CD4-positive, alpha-beta memory T cell (primary cell): ENCODE measurements at places on chromosomes 1 and 21. TPM values are rescaled to one million over a fixed set of nuclear protein-coding genes. Genes with fewer than 3 reads are reported as not detected.
A peak's percentile ranks its signal among the peaks of the same experiment; 100 is the strongest.

The OR2AK2 gene
- 0.35 TPM for total RNA-seq

The TLCD4 gene
- 0.33 TPM for total RNA-seq

The ACTL8 gene
- not detected for total RNA-seq

The ETNK2 gene
- total RNA-seq: 3.2 TPM

DNA sequence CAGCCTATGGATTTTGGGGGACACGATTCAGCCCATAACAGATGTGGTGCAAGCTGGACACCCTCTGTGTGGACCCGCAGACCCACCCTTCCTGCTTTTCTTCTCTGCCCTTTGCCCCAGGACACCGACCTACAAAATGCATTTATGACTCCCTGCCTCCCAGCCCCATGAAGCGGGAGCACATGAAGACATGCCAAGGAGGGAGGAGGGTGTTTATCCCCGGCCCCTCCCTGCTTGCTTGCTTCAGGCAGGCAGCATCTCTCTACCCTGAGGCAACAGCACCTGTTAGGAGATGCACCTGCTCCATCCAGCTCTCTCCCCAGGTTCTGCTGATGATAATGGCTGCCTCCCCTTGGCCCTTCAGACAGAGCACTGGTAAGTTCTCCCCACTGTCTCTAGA lies 187.5 kb downstream of the PSMG1 start:
- peaks cover 2% of the 10 kb centered on the region for H3K27me3 ChIP-seq
- H3K4me1 ChIP-seq: no peaks in the 10 kb centered on the region
- no peak overlapping the region for H3K4me3 ChIP-seq
- DNase-seq: no peak
- H3K36me3 ChIP-seq: no peaks in the 10 kb centered on the region
- no peak overlapping the region for H3K27ac ChIP-seq

DNA sequence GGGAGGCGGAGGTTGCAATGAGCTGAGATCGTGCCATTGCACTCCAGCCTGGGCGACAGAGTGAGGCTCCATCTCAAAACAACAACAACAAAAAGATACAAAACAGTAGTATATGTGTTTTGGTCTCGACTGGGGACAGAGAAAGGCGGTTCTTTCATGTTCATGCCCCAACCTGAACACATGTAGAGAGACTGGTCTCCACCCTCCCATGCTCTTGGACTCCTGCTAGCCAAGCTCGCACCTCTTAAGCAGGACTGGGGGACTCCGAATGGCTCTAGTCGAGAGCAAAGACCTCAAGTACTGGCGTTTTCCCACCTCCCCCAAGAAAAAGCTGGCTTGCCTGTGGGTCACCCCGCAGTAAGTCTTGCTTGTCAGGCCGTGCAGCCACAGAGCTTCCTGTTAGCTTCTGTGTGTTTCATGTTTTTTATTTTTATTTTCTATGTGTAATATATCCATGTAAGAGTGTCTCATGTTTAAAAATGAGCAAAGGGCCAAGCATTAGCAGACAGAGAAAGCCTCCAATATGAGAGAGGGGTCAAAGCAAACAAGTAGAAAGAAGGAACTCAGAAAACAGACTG lies 91.6 kb downstream of the SCCPDH start:
- no peaks in the 10 kb centered on the region for H3K4me1 ChIP-seq
- no peak for DNase-seq
- no peak overlapping the region for H3K27ac ChIP-seq

DNA sequence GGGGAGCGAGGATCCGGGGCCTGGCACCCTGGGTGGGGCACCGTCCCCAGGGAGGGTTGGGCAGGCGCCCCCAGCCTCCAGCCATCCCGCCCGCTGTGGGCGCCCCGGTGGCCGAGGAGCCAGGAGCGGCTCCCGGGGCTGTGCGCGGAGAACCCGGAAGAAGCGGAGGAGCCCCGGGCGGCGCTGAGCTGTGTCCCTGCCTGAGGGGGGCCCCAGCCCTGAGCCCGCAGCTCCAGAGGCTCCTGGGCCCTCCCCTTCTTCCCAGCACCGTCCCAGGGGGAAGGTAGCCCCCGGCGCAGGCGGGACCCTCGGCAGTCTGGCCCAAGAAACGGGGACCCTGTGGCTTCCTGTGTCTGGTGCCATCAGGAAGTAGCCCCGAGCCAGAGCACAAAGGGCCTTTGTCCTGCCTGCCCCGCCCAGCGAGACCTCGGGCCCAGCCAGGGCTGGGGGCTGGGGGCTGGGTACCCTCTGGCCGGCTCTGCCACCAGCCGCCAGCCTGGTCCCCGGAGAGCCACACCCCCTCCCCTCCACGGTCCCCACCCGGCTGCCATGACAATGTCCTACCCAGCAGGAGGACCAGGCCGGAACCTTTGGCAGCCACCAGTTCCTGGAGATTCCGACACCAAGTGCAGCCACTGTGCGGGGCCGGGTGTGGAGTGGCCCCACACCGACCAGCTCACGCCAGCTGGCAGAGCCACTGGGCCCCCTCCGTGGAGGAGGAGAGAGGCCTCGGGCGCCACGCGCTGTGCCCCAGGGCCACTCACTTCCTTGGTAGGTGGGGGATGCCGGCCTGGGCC lies 15.6 kb upstream of the TTLL10 start:
- peak overlapping the region; percentile 86 for H3K27ac ChIP-seq
- no peaks in the 10 kb centered on the region for H3K36me3 ChIP-seq
- H3K4me1 ChIP-seq: peaks cover 8% of the 10 kb centered on the region
- H3K27me3 ChIP-seq: no peaks in the 10 kb centered on the region
- peak; percentile 45 for DNase-seq

DNA sequence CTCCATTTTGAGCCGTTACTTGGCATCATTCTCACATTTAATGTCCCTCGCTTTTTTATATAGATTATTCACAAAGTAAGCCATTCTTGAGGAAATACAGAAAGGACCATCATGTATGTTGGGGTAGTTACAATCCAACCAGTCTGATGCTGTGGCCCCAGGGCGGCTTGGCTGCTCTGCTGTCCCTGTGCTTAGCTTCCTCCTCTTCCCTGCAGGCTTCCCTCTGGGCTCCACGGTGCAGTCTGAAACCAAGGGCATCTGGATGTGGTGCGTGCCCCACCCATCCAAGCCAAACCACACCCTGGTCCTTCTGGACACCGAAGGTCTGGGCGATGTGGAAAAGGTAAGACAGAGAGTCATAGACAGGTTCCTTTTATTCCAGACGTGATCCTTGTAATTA lies 5.5 kb downstream of the GBP6 start:
- DNase-seq: no peak
- no peaks in the 10 kb centered on the region for H3K4me1 ChIP-seq
- H3K27ac ChIP-seq: no peak overlapping the region
- H3K27me3 ChIP-seq: no peaks in the 10 kb centered on the region
- no peak overlapping the region for H3K4me3 ChIP-seq
- no peaks in the 10 kb centered on the region for H3K36me3 ChIP-seq

DNA sequence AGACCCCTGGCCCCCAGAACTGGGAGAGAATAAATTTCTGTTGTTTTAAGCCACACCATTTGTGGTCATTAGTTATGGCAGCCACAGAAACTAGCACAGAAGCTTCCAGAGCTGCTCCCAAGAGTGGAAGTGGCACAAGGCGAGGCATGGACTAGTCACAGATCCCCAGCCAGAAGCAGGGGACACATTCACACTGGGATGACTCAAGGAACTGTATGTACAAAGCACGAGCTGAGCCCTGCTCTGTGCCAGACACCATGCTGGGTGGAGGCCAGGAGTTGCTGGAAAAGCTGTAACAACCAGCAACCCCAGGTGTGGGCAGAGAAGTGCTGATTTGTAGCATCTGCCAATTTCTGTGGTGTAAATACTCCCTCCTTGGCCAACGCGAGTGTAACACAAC lies 55.6 kb downstream of the TCP10L start:
- no peak overlapping the region for H3K4me3 ChIP-seq
- H3K4me1 ChIP-seq: no peaks in the 10 kb centered on the region
- H3K27me3 ChIP-seq: no peaks in the 10 kb centered on the region
- no peak overlapping the region for H3K27ac ChIP-seq

GRCh38 chr1:3369446-3370076 lies 84.9 kb upstream of the ARHGEF16 start:
- no peaks in the 10 kb centered on the region for H3K27me3 ChIP-seq
- no peak overlapping the region for H3K4me3 ChIP-seq
- H3K36me3 ChIP-seq: no peaks in the 10 kb centered on the region
- peaks cover 12% of the 10 kb centered on the region for H3K4me1 ChIP-seq
- DNase-seq: no peak

DNA sequence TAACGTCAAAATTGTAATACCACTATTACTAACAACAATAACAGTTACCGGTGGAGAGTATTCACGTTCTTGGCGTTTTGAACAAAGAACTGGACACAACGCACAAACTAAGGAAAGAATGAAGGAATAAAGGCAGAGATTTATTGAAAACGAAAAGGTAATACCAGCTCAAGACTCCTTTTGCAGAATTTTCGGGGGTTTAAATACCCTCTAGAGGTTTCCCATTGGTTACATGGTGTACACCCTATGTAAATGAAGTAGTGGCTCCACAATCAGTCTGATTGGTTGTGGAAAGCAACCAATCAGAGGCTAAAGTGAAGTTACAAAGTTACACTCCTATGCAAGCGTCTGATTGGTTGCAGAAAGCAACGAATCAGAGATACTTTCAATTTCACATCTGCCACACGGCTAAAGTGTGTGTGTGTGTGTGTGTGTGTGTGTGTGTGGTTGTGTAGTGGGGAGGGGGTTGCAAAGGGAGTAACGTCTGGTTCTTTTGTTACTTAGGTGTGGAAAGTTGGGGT lies 1.1 kb upstream of the GTF2B start:
- H3K36me3 ChIP-seq: peaks cover 3% of the 10 kb centered on the region
- H3K4me1 ChIP-seq: peaks cover 38% of the 10 kb centered on the region
- peak overlapping the region; percentile 84 for H3K4me3 ChIP-seq

GRCh38 chr1:100528871-100529270 lies 9.1 kb upstream of the GPR88 start:
- H3K27ac ChIP-seq: no peak overlapping the region
- no peaks in the 10 kb centered on the region for H3K27me3 ChIP-seq
- peaks cover 32% of the 10 kb centered on the region for H3K4me1 ChIP-seq
- H3K36me3 ChIP-seq: no peaks in the 10 kb centered on the region

DNA sequence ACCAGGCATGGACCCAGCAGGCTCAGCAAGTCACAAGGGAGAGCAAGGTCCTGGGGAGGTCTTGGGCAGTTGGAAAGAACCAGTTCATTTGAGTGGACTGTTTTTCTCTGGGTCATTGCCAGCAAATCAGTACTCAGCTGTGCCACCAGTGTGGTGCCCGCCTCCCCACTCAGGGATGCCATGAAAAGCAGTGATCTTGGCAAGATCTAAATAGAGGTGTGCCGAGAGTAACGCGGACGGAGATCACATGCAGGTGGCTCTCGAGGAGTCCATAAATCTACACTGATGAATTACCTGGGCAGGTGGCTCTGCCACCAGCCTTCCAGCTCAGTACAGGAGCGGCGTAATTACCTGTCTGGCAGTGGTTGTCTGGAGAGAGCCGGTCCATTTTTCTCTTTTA lies 642.2 kb downstream of the PTPRU start:
- no peaks in the 10 kb centered on the region for H3K36me3 ChIP-seq
- H3K4me3 ChIP-seq: no peak overlapping the region
- H3K4me1 ChIP-seq: no peaks in the 10 kb centered on the region
- no peaks in the 10 kb centered on the region for H3K27me3 ChIP-seq
- DNase-seq: no peak

DNA sequence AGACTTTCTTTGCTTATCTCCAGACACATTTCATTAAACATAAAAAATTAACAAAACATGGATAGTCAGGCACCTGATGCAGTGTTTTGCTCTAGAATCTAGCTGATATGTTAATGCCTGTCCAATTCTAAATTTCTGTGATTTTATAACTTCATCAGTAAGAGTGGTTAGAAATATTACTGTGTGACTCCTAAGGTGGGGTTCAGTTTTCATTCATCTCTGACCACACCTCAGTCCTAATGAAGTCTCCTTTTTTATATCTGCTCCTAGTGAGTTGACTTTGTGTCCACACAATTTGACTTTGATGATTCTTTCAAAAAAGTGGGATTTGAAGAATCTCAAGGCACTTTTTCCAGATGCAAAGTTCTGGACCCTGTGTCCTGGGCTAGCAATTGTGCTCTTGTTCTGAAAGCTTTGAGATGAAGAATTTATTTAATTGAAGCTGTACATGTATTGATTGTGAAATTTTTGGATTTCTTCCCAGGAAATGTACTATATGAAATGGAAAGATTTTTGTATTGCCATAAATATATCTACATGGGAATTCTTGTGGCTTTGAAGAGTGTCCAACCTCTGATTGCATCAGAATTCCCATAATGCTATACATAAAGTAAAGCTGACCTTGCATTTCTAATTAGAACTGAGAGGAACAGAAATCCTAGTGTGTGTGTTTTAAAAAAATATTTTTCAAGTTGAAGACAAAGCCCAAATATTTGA lies 111.2 kb downstream of the GIPC2 start:
- DNase-seq: no peak
- no peaks in the 10 kb centered on the region for H3K4me1 ChIP-seq
- H3K27me3 ChIP-seq: no peaks in the 10 kb centered on the region
- no peak overlapping the region for H3K4me3 ChIP-seq
- no peak overlapping the region for H3K27ac ChIP-seq
- no peaks in the 10 kb centered on the region for H3K36me3 ChIP-seq

DNA sequence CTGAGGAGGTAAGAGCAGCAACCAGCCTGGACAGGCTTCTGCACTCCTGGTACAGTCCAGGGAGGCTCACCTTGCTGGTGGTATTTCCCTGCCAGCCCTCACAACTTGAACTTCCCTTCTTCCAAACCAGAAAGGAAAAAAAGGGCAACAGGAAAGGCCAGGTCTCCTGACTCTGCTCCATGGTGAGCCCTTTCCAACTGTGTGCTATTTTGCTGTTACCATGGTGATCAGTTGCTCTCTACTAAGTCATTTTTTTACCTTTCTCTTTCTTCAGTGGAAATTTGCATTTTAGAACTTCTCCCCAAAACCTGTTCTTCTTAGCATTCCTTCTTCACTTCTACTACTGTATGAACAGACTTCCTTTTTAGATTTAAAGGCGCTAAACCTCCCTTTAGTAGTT lies 164.3 kb downstream of the GRIK1 start:
- H3K27me3 ChIP-seq: no peaks in the 10 kb centered on the region
- no peaks in the 10 kb centered on the region for H3K4me1 ChIP-seq
- no peak for DNase-seq
- H3K36me3 ChIP-seq: no peaks in the 10 kb centered on the region
- no peak overlapping the region for H3K4me3 ChIP-seq

- H3K4me1 ChIP-seq: no peaks in the 10 kb centered on the region
- no peak overlapping the region for H3K4me3 ChIP-seq
- no peaks in the 10 kb centered on the region for H3K27me3 ChIP-seq
- H3K27ac ChIP-seq: no peak overlapping the region
- peaks cover 68% of the 10 kb centered on the region for H3K36me3 ChIP-seq
Measured at GRCh38 chr1:171793636-171794035, 12.2 kb downstream of the METTL13 start.
